Activated CD4-positive, alpha-beta T cell treated with anti-CD3 and anti-CD28 coated beads, Interleukin-10, Interleukin-2, amounts not matched to agents 100 ng/mL and 50 ng/mL, durations not matched to agents 16 hours and 8 hours (primary cell): ENCODE measurements at places on chromosomes 16 and 17.

DNA sequence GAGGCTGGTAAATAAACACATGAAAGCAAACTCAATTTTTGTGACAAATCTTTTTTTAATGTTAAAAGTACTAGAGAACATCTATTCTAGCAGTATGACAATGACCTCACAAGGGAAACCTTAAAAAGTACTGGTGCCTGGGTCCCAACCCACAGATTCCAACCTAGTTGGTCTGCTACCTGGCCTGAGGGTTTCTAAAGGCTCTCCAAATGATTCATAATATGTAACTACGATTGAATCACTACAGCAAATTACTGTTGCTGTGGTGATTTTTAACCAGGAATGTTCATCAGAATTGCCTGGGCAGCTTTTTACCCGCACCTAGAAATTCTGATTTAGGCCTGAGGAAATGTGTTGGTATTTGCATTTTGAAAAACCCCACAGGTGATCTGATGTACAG is 26.1 kb downstream of the CDR2 start:
- DNase-seq = no peak

DNA sequence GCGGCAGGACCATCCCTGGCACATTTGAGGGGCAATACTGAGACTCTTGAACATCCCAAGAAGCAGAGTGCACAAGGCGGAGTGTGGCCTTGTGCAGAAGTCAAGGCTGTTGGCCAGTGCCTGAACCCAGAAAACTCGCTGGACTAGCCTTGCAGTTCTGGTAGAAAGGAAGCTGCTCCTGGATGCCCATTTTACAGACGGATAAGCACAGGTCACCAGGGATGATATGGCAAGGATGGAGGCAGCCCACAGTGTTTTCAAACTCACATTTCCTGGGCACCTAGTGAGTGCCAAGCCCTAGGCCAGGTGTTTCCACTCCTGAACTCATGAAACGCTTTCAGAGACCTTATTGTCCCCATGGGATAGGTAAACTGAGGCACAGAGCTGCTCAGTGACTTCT is 1.7 kb upstream of the MAP2K3 start:
- DNase-seq = no peak

- DNase-seq = no peak
These were observed 28.4 kb upstream of the ICAM2 start for GRCh38 chr17:64048805-64049204.

DNA sequence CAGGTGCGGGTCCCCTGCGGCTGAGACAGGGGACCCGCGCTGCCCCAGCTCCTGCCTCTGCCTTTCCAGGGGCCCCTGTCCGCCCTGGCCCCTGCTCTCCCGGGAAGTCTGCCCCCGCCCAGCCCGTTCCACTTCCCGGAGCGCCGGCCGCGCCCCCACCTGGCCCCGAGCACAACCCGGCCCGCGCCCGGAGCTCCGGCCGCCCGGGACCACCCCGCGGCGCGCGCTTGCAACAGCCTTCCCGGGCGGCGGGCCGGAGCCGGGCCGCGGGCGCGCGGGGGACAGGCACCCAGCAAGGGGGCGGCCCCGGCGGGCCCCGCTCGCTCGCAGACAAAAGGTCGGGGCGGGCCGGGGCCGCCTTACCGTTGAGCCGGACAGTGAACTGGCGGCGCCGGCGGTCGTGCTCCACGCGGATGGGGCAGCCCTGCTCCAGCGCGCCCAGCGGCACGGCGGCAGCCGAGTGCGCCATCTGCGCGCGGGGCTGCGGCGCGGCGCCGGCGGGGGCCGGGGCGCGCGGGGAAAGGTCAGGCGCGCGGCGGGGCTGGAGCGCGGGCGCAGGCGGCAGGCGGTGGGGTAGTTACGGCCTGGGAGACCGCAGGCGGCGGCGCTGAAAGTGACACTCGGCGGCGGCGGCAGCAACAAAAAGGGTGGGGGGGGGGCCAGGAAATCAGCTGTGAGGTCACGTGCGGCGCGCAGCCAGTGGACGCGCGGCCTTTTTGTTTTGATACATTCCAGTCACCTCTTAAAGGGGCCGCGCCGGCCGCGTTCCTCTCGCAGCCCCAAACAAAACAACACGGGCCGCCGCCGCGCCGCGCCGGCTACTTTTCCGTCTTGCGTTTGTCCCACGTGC is at the start of gene NATD1:
TSS of gene NATD1 (minus strand) at position 615 of the 850 bp plus-strand sequence. CDS start at position 469, 146 bp downstream.
- DNase-seq = peak; percentile 78

GRCh38 chr17:50055055-50055425 is 870 bp upstream of the ITGA3 start:
- peak; percentile 21 for DNase-seq

DNA sequence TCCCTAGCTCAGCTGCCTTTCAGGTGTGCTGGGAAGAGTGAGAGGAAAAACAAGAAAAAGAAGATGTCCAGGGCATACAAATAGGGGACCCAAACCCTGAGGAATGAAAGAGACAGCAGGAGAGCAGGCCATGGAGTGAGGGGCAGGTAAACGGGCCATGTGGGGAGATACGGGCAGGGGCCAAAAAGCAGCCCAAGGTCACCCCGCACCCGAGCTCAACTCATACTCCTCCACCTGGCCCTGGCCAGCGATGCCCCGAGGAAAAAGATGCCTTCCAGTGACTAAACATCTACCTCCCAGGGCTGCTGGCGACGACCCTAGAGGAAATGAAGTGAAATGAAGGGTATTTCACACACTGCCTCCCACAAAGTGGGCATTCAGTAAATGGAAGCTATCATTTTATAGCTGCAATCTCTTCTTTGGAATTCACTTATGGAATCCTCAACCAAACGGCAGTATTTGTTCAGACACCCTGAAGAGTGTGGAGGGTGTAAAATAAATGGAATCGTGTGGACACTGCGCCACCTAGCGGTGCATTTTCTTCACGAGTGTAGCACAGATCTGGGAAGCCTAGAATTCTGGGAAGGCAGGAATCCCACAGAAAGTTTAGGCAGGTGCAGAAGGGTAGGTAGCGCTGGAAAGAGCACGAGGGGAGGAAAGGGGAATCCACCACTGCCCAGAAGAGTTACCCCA is 14.9 kb downstream of the ELAC2 start:
- peak; percentile 38 for DNase-seq

DNA sequence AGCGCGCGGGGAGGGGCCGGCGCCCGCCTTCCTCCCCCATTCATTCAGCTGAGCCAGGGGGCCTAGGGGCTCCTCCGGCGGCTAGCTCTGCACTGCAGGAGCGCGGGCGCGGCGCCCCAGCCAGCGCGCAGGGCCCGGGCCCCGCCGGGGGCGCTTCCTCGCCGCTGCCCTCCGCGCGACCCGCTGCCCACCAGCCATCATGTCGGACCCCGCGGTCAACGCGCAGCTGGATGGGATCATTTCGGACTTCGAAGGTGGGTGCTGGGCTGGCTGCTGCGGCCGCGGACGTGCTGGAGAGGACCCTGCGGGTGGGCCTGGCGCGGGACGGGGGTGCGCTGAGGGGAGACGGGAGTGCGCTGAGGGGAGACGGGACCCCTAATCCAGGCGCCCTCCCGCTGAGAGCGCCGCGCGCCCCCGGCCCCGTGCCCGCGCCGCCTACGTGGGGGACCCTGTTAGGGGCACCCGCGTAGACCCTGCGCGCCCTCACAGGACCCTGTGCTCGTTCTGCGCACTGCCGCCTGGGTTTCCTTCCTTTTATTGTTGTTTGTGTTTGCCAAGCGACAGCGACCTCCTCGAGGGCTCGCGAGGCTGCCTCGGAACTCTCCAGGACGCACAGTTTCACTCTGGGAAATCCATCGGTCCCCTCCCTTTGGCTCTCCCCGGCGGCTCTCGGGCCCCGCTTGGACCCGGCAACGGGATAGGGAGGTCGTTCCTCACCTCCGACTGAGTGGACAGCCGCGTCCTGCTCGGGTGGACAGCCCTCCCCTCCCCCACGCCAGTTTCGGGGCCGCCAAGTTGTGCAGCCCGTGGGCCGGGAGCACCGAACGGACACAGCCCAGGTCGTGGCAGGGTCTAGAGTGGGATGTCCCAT is 232.8 kb downstream of the SEC14L1 start:
- DNase-seq = peak; percentile 52

DNA sequence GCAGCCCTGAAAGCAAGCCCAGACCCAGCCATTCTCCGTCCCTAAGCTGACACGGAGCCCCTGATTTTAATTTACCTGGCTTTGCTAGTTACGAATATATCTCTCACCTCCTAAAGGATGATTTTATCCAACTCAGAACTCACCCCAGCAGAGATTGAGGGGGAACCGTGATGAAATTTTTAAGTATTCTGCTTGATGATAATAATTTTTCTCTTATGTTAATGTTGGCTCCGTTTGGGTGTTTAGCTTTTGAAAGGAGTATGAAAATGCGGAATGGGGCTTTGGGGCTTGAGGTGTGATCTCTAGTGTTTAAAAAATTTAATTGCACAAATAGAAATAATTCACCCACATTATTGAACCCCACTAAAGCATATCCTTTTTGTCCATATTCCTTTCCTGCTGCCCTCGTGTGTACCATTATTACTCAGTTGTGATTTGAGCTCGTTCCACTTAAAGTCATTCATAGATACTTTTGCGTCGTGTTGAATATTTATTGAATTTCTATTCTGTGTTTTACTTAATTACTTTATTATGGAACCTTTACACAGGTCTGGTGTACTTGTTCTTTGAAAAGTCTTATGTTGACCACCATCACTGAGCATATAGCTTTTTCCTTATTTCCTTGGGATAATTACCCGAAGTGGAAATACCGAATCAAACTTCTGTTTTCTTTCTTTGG is 775 bp downstream of the PRPSAP2 start:
- peak; percentile 17 for DNase-seq

GRCh38 chr17:80743181-80743771 is 198.6 kb downstream of the RPTOR start:
- peak; percentile 53 for DNase-seq

- peak; percentile 92 for DNase-seq
These were observed 2.4 kb upstream of the ENPP7 start for GRCh38 chr17:79728169-79728907.

DNA sequence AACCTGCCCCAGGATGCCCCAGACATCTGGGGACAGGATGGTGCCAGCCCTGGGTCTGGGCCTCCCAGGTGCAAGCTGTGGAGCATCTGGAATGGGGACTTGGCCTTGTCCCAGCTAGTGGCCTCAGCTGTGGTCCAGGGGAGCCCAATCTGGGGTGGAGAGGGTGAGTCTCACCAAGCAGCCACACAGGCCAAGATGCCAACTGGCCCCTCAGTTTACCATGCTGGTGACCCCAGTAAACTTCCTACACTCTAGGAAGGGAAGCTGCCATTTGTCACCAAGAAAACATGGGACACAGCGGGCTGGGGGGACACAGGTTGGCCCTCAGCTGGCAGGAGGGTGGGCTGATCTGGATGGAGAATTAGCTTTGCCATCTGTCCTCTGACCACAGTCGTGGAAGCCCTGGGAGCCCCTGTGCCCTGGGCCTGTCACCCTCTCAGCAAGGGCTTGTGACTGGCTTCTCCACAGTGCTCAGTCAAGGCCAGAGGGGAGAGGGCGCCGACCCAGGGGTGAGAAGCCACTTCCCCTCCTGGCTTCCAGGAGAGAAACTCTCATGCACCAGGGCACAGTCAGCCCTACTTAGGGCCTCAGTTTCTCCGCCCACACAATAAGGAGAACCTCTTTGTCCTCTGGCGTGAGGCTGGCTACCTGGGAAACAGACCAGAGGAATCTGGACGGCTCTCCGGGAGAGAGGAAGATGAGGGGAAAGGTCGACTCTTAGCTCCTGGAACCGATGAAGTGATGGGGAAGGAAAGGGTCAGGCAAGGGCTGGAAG is 126.4 kb upstream of the SMURF2 start:
- DNase-seq = no peak

DNA sequence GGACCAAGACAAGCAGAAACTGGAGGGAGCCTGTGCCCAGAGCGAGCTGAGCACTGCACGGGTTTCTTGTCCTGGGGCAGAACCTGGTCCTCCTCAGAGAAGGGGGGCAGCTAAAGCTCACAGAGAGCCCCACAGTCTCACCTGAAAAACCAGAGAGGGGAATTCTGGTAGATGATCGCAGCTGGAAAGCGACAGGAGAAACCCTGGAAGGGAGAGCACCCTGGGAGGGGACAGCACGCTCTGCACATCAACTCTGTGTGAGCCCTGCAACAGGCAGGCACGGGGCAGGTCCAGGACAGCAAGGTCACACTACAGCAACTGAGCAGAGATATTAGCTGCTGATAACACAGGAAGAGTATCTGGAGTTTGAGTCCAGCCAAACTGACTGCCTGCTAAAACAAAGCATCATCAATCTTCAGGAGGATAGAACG is 18.2 kb downstream of the ZCCHC14 start:
- no peak for DNase-seq

DNA sequence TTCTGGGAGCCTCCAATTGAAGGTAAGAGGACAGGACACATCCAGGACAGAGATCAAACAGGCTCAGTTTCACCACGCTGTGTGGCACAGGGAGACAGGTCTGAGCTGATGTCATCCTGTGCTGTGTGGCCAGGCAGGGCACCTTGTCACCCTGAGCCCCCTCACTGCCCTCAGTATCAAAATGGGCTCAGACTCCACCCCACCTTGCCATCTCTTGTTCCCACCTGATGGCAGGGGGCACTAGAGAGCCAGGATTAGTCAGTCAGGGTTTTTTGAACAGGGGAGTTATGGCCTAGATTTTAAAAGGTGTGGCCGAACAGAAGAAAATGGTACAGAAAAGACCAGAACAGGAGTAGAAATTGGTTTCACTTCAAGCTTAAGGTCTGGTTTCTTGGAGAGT is 2.6 kb downstream of the KAT2A start:
- peak; percentile 59 for DNase-seq

DNA sequence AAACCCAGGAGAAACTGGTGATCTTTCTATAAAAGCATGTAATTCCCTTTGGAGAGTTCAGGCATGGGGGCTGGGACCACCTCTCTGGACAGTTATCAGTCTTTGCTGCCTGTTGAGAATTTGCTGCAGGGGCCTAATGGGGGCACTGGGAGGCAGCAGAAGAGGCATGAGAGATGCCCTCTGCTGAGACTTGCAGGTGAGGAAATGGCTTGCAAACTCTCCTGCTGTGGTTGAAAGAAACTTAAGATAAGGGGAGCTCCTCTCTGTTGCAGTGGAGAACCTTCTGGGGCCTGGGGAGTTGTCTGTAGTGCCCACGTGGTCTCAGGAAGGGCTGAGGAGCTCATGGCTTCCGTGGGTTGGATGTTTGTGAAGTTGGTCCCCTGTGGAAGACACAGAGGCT is 301.1 kb upstream of the FOXF1 start:
- DNase-seq = no peak

DNA sequence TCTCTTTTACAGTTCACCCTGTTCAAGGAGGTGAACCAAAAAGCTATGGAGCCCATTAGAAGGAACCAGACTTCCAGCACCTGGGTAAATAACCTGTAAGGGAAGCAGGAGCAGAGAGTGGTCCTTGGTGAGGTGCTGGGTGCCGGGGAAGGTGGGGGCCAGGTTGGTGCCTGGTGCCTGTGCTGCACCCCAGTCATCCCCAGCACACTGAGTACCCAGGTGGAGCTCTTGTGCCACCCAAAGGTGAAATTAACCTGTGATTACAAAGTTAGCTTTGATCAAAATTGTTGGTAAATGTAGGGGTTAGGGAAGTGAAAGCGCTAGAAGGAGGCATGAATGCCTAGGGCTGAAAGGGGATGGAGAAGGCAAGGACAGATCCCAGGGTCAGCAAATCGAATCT is 58.6 kb downstream of the CDRT4 start:
- no peak for DNase-seq

GRCh38 chr16:56193951-56194726 is 2.9 kb downstream of the GNAO1 start:
- DNase-seq = peak; percentile 63

GRCh38 chr17:29711588-29712385 is 89.1 kb upstream of the CORO6 start:
- DNase-seq = no peak

- no peak for DNase-seq
These were observed 6.3 kb downstream of the STARD3 start for GRCh38 chr17:39643271-39643670.
